ENCODE measurements at places on chromosomes 7 and 10.

GRCh38 chr10:122326806-122327205, 47.7 kb upstream of the PLEKHA1 start:
- DNase-seq, result no peak

DNA sequence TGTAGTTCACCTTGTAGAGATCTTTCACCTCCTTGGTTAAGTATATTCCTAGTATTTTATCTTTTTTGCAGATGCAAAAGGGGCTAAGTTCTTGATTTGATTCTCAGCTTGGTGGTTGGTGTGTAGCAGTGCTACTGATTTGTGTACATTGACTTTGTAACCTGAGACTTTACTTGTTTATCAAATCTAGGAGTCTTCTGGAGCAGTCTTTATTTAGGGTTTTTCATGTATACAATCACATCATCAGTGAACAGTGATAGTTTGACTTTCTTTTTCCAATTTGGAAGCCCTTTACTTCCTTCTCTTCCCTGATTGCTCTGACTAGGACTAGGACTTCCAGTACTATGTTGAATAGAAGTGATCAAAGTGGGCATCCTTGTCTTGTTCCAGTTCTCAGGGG, 33.8 kb downstream of the GPR22 start:
- no peak for DNase-seq

DNA sequence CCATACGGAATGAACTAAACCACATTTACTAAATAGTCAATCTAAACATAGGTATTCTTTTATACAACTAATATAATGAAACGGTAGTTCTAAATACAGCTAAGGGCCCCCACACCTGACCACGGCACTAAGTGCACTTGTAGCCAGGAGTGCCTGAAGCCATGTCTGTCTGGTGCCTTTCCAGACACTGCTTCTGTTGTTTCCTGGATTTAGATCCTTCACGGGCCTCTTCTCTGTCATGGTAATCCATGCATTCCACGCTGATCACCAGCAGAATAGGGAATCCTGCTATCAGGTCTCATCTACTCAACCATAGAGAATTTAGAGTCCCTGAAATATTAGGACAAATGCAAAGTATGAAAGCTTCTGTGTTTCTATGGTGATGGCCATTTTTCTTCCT, 37.8 kb downstream of the OSBPL3 start:
- DNase-seq, result no peak

- DNase-seq, result no peak
Measured at GRCh38 chr7:21767300-21767900, 178.3 kb downstream of the CDCA7L start.

- no peak for DNase-seq
Measured at GRCh38 chr7:2425749-2426148, 22.3 kb downstream of the CHST12 start.

DNA sequence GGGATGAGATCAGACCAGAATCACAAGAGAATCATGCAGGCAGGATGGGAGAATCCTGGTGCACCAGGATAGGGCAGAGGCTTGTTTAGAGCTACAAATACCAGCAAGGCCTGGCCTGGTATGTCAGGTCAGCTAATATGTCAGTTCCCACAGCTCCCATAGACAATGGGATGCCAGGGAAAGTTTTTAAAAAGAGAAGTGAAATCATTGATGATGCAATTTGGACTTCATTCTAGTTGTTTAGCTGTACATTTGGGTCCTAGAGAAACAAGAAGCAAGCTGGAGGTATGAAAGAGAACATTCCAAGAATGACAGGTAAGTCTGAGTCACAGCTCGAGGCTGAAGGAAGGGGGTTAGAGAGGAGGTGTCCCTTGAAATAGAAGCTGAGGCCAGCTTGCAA, 45.2 kb downstream of the GPR141 start:
- no peak for DNase-seq

DNA sequence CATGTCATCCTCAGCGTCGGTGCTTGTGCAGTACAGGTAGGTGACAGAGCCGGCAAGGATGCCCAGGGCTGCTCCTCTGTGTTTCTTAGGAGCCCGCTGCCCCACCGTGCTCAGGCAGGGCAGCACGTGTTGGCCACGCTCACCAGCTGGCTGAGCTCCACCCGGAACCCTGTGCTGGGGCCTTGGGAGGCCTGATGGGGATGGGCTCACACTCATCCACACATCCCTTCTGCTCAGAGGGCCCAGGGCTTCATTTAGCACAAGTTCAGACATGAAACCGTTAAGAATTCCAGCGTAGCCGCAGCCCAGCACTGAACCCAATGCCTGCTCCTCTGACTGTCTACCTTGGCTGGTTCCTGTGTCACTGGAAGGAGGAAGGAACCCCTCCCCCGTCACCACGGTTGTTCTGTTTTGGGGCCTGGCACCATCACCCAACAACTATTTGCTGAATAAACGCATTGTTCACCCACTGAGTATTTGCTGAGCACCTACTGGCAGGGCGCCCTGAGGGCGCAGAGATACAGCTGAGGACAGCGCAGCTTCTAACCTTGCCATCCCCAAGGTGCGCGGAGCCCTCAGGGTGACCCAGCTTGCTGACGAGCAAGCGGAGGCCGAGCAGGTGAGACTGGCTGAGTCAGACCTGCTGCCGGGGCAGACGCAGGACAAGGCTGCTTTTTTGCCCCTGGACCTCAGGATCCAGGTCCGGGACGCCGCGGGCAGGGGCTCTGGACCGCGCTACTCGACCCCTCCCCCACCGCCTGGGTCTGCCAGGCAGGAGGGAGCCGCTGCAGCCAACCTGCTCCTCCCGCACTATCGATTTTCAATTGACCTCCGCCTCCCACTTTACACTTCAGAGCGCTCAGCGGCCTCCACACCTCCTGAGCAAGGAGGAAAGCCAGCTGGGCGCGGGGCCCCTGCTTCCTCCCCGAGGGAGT, 50.6 kb upstream of the RET start:
- no peak for DNase-seq

- DNase-seq, result no peak
Measured at GRCh38 chr7:129530795-129531391, 28.6 kb downstream of the SMKR1 start.

- no peak for DNase-seq
Measured at GRCh38 chr7:156127166-156128134, 315.2 kb upstream of the SHH start.

DNA sequence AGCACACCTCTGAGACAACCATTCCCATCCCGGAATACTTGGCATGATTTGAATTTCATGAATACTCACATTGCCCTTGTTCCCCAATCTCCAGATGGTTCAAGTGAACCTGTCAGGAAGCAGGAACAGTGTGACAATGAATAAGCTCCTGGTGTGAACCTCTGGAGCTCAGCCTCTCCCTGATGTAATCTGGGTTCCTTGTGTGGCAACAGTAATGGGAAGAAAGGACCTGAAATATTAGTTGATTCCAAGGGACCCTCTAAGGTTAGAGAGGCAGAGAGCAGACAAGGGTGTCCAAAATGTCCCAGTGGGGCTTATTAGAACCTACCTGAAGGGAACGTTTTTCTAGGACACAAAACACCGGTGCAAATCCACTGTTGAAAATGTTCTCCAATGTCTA, 8.5 kb downstream of the OR2A7 start:
- DNase-seq, result no peak

GRCh38 chr7:47945261-47946015, 2.8 kb downstream of the PKD1L1 start:
- peak; percentile 73 for DNase-seq

Measured in T-helper 9 cell (primary cell).